GM12891 (cell line): ENCODE measurements at places on chromosomes 7 and 10.

GRCh38 chr7:130037703-130038102 is 13.5 kb downstream of the ZC3HC1 start:
- no peak for DNase-seq

DNA sequence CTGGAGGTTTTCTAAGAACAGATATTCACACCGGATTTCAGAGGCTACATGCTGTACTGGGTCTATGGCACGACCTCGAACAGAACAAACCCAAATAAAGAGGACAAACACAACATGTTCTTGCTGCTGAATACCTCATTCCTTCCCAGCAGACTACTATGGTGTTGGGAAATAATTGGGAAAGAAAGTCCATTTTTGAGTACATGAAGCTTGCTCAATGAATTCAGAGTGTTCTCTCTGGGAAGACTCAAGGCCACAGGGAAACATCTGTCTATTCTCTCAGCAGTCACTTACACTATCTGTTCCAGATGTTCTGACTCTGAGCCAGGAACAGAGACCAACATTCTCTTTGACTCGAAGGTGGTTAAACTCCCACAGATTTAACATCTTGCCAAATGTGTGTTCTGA is 30.9 kb downstream of the LAMB1 start:
- no peak for DNase-seq

- DNase-seq, result no peak
Observed at GRCh38 chr10:34773636-34774630, 41.2 kb downstream of the PARD3 start.

DNA sequence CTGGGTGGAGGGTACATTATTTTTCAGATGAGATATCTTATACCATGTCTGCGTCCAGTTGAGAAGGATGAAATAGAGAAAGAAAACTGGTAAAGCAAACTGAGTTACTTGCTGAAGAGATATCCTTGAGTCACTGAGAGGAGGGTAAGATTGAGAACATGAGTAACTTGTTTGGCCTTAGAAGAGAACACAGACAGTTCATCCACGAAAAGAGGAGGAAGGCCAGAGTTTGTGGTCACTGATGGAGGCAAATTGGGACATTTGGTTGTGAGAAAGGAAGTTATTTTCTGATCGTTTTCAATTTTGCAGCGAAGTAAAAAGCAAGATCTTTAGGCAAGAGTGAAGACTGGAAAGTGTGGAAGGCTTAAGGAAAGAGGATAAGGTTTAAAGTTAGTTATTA is 15.6 kb downstream of the MBL2 start:
- no peak for DNase-seq

- DNase-seq, result no peak
Observed at GRCh38 chr7:92034116-92034515, 93.5 kb downstream of the AKAP9 start.
